ENCODE measurements at places on chromosomes 13 and 19. TPM values are rescaled to one million over a fixed set of nuclear protein-coding genes. Genes with fewer than 3 reads are reported as not detected.

- DNase-seq: peak; percentile 16
Measured at GRCh38 chr19:12603714-12604113, 6.9 kb downstream of the ZNF490 start.

DNA sequence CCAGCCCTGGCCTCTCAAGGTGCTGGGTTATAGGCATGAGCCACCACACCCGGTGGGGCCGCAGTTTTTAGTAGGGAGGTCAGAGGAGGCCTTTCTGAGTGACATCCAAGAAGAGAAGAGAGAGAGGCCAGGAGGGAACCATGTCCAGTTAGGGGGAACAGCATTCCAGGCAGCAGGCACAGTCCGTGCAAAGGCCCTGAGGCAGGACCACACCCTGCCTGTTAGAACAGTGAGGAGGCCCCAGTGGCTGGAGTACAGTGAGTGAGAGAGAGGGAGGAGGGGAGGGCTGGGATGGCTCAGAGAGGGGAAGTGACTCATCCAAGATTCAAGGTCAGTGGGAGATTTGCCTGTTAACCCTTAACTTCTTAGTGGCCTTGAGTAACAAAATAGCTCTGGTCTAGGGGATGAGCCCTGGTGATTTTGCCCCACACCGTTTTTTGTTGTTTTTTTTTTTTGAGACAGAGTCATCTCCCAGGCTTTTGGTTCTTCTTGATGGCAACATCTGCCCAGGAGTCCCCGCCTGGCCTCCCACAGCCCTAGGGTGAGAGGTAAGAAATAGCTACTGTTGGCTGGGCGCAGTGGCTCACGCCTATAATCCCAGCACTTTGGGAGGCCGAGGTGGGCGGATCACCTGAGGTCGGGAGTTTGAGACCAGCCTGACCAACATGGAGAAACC is 2.7 kb upstream of the PLIN3 start:
- peak; percentile 93 for DNase-seq

Gene C19orf38
- total RNA-seq: not detected

DNA sequence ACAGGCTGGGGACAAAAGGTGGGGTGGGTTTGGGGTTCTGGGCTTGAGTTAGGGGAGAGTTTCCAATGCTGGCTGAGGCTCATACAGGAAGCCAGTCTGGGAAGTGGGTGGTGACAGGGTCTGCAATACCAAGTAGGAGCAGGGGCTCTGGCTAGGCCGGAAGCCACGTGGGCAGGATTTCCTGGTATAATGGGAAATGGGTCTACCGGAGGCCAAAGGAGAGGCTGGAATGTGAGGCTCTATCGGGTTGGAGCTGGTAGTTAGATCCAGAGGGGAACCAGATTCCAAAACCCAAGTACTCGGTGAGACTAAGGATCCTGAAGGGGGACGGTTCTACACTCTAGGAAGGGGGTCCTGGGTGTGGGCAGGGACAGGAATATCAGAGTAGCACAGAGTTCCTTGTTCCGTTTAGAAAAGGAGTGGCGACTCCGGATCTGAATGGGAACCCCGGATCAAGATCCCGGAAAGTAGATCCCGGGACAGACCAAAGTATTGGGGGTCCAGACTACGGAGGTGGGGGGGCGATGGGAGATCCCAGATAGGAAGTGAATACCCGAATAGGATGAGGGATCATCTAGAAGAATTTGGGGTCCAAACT is 802 bp downstream of the CDC37 start:
- DNase-seq: peak; percentile 52
